ENCODE measurements at places on chromosomes 7 and 10. TPM values are rescaled to one million over a fixed set of nuclear protein-coding genes. Genes with fewer than 3 reads are reported as not detected.

Gene PRR15
- 8.0 TPM for total RNA-seq

Gene ASZ1
- not detected for total RNA-seq

Gene OPN4
- not detected for total RNA-seq

Gene SUGCT
- total RNA-seq: 20.2 TPM

Gene LOXL4
- total RNA-seq: not detected

Gene NYAP1
- total RNA-seq: not detected

Gene CLDN4
- total RNA-seq: 0.28 TPM

Gene VGF
- 12.8 TPM for total RNA-seq

Gene MAGI2
- total RNA-seq: 0.07 TPM

Gene NUTM2E
- total RNA-seq: 0.12 TPM

Gene CUL2
- total RNA-seq: 30.7 TPM

Gene HTRA1
- 157 TPM for total RNA-seq

Gene OR6V1
- total RNA-seq: not detected

Gene NEURL1
- total RNA-seq: not detected

Gene PRXL2A
- total RNA-seq: 6.7 TPM

Gene NEUROG3
- total RNA-seq: not detected

Gene CHST15
- 38.8 TPM for total RNA-seq

Gene OR2A12
- not detected for total RNA-seq

Gene USP6NL
- total RNA-seq: 19.0 TPM

Gene KDM7A
- 12.4 TPM for total RNA-seq

Gene EPO
- not detected for total RNA-seq

Gene RPS24
- total RNA-seq: 2,288 TPM

Gene PNLIP
- total RNA-seq: not detected

Gene CFAP69
- 3.7 TPM for total RNA-seq

Gene SYT15B
- 0.07 TPM for total RNA-seq

Gene TRIM24
- 11.9 TPM for total RNA-seq

Gene CD36
- total RNA-seq: 0.12 TPM

Gene FAM221A
- 0.44 TPM for total RNA-seq

Gene EPDR1
- total RNA-seq: not detected

Gene FBXL13
- total RNA-seq: 0.74 TPM
